ENCODE measurements at places on chromosomes 1 and 21. TPM values are rescaled to one million over a fixed set of nuclear protein-coding genes. Genes with fewer than 3 reads are reported as not detected.

Gene CELA2B
- 0.30 TPM for total RNA-seq

Gene NIBAN1
- total RNA-seq = 28.4 TPM

DNA sequence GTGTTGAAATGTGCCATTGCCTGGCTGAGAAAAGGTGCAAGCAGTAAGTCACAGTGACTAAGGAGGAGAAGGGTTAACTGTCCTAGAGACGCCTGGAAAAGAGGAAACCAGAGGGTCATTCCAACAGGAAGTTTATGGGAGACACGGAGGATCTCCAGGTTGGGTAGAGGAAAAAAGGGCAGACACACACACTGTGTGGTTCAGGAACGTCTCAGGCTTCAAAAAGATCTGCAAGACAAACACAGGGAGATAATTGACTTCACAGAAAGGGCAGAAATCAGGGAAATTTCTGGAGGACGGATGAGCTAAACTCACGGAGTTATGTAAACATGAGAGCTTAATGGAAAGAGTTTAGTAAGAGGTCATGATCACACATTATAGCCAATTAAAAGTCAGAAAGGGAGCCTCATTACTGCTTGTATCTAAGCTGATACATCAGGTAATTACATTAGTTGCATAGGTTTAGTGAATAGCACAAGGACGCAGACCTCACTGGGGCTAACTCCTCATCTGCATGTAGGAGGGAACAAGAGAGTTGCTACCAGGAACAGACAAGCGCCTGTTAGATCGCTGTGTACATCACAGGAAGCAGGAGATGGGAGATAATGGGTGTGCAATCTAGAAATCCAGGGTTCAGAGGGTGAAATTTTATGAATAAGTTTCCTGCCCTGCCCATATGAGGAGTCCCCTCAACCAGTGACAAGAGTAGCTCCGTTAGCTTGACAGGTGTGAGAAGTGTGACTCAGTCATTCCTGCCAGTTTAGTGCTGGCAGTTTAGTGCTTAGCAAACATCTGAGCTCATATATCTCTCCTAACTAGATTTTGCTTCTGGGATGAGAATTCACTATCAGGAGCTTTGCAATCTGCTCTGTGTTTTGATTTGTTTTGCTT lies 96.6 kb upstream of the TNR start:
- DNase-seq = no peak

- DNase-seq = no peak
Measured at GRCh38 chr1:32220746-32221580, 1.2 kb downstream of the TMEM234 start.

DNA sequence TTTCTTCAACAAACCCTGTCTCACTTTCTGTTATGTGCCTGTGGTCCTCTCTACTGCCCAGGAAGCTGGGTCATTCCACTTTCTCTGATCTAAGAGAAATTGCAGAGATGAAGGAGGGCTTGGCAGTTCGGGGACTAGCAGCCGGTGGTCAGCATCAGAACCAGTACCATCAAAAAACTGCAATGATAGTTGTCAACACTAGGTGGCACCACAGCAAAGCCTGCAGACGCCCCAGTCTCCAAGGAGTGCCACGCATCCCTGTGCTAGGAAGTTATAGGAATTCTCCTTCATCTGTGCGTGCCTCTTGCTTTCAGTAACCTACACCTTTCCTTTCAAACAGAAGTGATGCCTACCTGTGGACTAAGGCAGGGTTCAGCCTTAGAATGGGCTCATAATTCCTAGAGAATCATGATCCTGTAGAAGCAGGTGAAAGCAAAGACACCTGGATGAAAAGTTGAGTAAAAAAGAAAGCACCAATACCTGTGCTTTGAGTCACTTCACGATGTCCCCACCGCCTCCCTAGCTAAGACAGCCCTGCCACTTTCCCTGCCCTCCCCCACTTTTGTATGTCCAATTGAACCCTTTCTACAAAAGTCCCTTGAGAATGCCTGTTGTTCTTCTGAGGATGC lies 129.2 kb downstream of the ADAMTS1 start:
- DNase-seq = no peak

- no peak for DNase-seq
Measured at GRCh38 chr21:25179116-25179515, 428.2 kb downstream of the MRPL39 start.

- no peak for DNase-seq
Measured at GRCh38 chr1:4395158-4395557, 259.3 kb upstream of the AJAP1 start.

DNA sequence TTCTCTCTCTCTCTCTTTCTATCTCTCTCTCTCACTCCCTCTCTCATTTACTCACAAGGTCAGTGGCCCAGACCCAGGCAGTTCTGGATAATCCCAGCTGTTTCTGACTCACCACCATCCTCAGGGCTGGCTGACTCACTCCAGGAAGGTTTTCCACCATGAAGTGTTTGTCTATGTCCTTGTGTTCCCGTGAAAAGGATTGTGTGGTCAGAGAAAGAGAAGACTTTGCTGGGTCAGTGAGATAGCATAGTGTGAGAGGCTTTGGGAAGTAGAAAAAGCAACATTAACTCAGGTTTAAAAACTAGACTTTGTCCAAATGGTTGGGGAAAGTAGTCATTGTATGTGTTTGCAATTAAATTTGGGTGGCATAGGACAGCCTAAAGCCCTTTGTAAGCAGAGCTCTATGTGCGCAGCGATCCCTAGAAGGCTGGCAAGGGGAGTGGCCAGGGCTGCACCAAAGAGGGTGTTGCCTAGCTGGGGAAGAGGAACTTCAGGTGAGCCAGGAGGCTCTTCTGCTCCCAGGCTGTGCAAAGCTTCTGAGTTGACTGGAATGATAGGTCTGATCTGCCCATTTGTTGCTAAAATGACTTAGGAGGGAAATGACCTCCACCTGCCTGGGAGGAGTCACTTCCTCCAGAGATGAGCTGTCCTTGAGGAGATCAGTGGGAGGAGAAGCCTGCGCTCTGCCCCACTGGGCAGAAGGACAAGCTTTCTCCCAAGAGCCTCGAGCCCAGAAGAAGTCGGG lies 4.9 kb upstream of the CAPN2 start:
- no peak for DNase-seq

DNA sequence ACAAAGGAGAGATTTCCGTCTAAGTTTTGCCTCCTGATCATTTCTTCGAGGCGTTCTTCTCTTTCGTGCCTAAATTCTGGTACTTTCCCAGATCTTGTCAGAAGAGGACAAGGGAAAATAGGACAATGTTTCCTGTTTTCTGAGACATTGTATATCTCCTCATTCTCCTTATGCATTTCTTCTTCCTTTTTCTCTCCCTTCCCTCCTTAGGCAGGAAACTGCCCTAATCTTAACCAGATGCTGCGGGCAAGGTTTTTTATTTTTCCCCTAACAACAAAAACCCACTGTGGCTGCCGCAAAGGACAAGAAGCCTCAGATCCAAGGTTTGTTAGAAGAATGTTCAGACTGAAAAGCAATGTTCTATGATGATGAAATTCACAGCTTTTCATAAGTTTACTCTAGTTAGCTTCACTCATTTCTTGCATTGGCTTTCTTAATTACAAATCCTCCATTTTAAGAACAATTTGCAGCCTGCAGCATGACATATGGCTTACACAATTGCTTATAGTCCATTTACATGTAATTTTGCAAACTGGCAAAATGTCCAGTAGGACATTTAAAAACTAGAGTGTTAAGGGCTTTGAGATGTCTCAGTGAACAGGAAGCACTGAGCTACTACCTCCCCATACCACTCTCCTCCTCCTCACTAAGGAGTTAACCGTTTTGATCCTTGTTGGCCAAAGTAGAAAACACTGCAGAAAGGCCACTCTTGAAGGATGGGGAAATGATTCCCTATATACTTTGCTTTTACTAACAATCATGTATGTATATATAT lies 624 bp downstream of the CTSK start:
- peak; percentile 55 for DNase-seq

- DNase-seq = no peak
Measured at GRCh38 chr1:166895766-166896165, 19.7 kb upstream of the TADA1 start.

GRCh38 chr1:216794586-216794985 lies 71.4 kb upstream of the ESRRG start:
- no peak for DNase-seq

DNA sequence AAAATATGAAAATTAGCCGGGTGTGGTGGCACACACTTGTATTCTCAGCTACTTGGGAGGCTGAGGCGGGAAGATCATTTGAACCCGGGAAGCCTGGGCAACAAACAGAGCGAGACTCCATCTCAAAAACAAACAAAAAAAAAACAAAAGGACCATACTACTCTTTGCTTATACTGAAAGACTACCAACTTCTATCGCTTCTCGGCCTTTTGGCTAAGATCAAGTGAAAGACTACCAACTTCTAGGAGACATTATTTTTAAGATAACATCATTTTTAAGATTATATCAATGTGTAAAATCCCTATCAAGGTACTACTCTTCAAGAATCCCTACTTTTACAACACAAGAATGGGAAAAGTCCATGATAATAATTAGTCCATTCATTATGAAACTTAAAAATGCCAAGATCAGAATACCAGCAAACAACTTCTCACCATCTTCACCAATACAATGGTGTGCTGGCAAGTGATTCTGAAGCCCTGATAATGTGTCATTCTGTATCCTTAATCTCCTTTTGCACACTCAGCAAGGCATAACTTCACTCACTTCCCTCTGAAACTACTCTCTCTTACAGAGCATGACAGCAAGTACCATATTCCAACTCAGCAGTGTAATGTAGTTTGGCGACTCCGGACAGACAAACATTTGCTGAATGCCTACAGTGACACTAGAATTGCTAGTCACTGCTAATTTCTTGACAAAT lies 1.7 kb downstream of the PTP4A2 start:
- DNase-seq = peak; percentile 21

Gene SLC5A9
- total RNA-seq = 1.5 TPM

DNA sequence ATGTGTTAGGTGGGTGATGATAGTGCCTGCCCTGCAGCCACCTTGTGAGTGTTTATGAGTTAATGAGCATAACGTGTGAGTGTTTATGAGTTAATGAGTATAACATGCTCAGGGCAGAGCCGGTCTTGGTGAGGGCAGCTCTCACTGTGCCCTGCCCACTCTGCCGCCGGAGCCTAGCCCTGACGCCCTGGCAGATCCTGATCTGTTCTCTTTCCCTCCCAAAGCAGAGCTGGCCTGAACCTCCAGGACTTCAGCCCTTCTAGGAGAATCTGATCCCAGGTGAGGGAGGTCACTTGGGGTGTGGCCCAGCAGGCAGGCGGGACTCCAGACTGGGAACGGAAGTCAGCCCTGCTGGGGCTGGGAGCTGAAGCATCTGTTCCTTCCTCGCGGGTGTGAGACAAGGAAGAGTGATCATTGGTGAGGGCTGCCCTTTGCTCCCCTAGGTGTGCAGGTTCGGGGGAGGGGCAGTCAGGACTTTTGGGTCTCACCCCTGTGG lies 5.7 kb downstream of the FBLIM1 start:
- DNase-seq = no peak

- DNase-seq = no peak
Measured at GRCh38 chr1:44713321-44713781, 17.6 kb downstream of the RNU5D-1 start.

Gene CYP4Z1
- 0.39 TPM for total RNA-seq

Gene ITGB2
- 22.5 TPM for total RNA-seq

Gene CLCA4
- 1.8 TPM for total RNA-seq

Gene GPA33
- 0.10 TPM for total RNA-seq

Gene CFHR1
- total RNA-seq = 0.59 TPM

Gene EXTL1
- total RNA-seq = 0.69 TPM

Gene ADAMTSL4
- total RNA-seq = 22.1 TPM

Gene PLA2G2F
- total RNA-seq = 3.0 TPM

Gene PRELP
- total RNA-seq = 5.5 TPM

- no peak for DNase-seq
Measured at GRCh38 chr1:5947978-5948680, 44.1 kb downstream of the NPHP4 start.

- no peak for DNase-seq
Measured at GRCh38 chr21:14547834-14548513, 1.9 kb upstream of the SAMSN1 start.

Gene BARHL2
- total RNA-seq = not detected

- DNase-seq = no peak
Measured at GRCh38 chr1:231334079-231334666, 3.5 kb downstream of the EXOC8 start.

Gene PLPPR4
- 3.9 TPM for total RNA-seq

- no peak for DNase-seq
Measured at GRCh38 chr1:224292419-224292818, 37.6 kb downstream of the NVL start.

Gene HLCS
- total RNA-seq = 14.5 TPM

DNA sequence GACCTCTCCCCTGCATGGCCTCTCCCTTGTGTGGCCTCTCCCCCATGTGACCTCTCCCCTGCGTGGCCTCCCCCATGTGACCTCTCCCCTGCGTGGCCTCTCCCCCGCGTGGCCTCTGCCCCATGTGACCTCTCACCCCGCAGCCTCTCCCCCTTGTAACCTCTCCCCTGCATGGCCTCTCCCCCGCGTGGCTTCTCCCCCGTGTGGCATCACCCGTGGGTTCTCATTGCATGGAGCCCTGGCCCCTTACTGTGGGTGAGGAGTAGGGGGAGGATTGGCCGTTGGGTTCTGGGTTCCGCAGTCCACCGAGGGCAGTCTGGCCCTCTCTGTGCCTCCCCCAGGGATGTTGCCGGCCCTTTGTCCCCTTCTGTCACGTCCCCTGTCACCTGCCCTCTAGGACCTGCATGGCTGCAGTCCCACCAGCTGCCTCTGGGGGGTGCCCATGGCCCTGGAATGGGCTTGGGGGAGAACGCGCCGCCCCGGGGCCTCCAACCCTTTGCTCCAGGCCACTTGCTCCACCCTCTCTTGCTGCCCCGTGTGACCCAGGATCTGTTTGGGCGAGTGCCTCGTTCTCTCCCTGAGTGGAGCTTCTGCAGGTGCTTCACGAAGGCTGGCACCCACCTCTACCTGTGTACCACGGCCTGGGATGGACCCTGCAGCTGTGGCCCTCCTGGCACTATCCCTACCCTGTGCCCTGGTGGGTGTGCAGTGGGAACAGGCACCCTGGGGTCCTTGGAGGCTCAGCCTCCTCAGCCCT lies 21.3 kb downstream of the RRP1 start:
- DNase-seq = no peak

- DNase-seq = no peak
Measured at GRCh38 chr1:84339503-84339902, 38.0 kb downstream of the SAMD13 start.

DNA sequence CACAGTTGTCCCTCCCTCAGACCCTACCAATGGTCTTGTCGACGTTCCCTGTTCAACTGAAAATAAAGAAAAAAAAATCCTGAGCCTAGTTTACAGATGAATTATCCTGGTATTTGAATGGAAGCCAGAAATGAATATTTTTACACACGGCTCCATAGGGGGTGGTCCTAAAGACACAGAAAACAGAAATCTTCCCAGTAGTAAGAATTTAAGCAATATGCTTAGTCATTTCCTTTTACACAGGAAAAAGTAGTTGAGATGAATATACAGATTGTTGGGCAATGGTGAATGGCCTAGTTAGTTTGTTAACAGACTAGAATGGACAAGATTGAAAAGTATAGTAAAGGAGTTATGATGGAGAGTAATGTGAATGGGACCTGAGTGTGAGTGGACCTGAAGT lies 67.4 kb downstream of the RGS18 start:
- DNase-seq = no peak

- no peak for DNase-seq
Measured at GRCh38 chr1:95388031-95388430, 154.0 kb downstream of the RWDD3 start.
